Left renal pelvis (tissue), 4 donors: ENCODE measurements at places on chromosomes 16 and 17.

- DNase-seq, result no peak
Measured at GRCh38 chr17:27771586-27771985, 28.7 kb downstream of the NOS2 start.

GRCh38 chr17:32314636-32315035 is 27.3 kb downstream of the C17orf75 start:
- DNase-seq, result no peak

GRCh38 chr17:78591263-78591671 is 14.1 kb upstream of the DNAH17 start:
- DNase-seq, result no peak

- no peak for DNase-seq
Measured at GRCh38 chr16:4046221-4046620, 70.0 kb downstream of the ADCY9 start.

GRCh38 chr16:71576971-71577370 is at the start of gene TAT:
Gene TAT, minus strand, starts transcription at chr16:71577092. Its CDS starts 677 bp downstream, at chr16:71576415.
- no peak for DNase-seq

- no peak for DNase-seq
Measured at GRCh38 chr17:28734712-28735241, 6.2 kb downstream of the NEK8 start.

GRCh38 chr16:70749681-70750601 is 51.0 kb downstream of the VAC14 start:
- DNase-seq, result no peak

- DNase-seq, result no peak
Measured at GRCh38 chr17:51014129-51014528, 106.5 kb downstream of the SPAG9 start.

DNA sequence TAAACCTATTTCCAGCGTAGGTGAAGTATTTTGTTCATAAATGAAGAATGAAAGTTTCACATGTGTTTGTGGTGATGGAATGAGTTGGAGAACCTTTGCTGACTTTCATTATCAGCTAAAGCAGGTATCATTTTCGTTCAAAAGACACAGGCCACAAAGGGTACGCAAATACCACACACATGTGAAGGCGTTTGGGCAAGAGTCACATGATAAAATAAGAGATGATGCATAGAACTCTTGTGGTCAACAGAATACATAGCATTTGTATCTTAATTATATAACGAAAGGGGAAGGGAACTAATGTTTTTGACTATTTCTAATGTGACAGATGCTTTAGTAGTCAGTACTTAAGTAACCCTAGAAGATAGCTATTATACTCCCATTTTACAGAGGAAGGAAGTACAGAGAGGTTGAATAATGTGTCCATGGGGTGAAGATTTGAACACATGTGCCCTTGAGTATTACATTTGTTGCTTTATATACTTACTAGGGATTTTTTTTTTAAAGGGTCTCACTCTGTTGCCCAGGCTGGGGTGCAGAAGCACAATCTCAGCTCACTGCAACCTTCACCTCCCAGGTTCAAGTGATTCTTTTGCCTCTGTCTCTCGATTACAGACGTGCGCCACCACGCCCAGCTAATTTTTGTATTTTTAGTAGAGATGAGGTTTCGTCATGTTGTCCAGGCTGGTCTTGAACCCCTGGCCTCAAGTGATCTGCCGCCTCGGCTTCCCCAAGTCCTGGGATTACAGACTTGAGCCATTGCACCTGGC is 4.8 kb downstream of the RPA1 start:
- no peak for DNase-seq

DNA sequence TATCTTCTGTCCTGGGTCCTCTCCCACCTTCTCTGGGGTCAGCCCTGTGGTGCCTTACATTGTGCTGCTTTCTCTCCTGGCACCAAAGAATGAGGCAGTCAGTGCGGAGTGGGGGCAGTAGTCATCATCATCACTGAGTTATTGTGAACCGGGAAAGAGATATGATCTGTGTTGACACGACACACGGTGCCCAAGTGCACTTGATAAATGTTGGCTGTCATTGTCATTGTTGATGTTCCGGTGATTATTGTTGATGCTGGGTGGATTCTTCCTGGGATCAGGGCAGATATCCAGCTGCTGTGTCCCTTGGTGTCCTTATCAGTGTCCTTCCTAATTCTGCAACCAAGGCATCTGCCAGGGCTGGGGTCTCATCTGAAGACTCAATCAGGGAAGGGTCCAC is 121.7 kb downstream of the ABCC6 start:
- DNase-seq, result no peak

DNA sequence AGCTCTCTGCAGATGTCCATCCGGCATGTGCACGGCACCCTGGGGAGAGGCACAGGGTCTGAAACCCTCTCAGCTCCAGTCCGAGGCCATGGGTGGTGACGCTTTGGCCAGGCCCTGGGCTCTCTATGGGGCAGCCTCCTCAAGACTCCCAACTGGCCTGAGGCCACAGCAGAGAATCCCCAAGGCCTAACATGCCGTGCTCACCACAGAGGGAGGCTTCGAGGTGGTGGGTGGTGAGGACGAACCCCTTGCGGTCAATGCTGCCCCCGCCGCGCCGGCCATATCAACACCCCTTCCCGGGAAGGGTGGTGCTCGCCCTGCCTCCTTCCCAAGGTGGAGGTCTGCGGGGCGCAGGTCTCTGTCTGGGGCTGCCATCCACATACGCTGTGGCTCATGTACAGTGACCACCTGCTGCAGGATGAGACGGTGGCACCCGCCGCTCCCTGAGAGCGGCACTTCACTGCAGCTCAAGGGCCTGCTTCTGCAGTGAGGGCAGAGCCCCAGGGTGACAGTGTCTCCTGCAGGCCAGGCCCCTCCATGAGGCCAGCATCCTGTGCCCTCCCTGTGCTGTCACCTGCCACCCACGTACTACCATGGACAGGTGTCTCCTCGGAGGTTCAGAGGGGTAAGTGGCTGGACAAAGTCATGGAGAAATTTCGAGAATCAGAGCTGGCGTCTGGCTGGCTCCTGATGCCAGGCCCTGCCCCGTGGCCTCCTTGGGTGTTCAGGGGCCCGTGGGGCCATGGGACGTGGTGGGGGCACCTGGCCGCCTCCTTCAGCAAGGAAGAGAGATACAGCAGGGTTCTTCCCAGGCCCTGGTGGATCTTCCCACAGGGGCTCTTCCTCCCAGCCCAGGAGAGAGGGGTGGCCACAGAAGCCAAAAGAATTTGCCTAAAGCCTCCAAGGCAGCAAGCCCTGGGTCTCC is 54.6 kb upstream of the ACSF3 start:
- no peak for DNase-seq

GRCh38 chr17:34291721-34292348 is 6.3 kb downstream of the CCL11 start:
- no peak for DNase-seq

DNA sequence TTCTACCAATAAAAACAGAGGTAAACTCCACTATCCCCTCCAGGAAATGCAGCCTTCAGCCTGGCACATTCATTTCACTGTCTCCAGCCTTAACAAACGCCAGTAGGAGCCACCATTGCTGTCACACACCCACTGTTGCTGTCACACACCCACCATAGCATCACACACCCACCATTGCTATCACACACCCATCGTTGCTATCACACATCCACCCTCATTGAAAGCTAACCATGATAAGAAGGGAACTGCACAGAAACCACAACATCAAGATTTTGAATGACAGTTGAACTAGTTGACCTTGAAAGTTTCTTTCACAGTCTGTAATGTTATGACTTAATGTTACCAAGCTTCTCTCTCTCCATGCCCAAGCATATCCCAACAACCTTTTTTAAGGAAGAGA is 38.1 kb downstream of the SHCBP1 start:
- no peak for DNase-seq

DNA sequence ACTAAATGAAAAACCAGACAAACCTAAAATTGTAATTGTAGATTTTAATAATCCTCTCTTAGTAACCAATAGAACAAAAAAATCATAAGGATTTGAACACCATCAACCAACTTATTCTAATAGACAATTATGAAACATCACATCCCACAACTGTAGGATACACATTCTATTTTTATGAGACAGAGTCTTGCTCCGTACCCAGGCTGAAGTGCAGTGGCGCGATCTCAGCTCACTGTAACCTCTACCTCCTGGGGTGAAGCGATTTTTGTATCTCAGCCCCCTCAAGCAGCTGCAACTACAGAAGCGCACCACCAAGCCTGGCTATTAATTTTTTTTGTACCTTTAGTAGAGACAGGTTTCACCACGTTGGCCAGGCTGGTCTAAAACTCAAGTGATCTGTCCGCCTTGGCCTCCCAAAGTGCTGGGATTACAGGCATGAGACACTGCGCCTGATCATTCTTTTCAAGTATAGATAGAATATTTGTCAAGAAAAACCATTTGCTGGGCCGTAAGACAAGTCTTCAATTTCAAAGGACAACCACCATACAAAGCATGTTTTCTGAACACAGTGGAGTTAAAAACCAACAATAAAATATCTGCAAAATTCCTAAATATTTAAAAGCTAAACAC is 49.8 kb downstream of the CREBBP start:
- DNase-seq, result no peak

- DNase-seq, result no peak
Measured at GRCh38 chr17:8447799-8448198, 12.1 kb downstream of the NDEL1 start.

DNA sequence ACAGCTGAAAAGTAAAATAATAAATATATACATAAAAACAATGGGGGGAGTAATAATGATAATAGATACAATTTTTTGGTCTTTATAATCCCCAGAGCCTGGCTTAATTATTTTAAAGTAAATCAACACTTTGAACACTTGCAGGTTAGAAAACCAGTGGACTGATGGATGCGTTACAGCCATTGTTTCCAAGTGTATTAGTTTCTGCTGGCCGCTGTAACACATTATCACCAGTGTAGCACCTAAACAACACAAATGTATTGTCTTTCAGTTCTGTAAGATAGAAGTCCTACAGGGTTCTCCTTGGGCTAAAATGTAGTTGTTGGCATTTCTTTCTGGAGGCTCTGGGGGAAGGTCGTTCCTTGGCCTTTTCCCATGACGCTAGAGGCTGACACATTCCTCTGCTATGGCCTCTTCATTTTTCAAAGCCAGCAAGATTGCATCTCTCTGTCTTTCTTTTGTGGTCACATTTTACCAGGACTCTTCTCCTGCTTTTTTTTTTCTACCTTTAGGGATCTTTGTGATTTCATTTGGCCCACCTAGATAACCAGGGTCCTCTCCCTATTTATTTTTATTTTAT is 116.8 kb downstream of the WWOX start:
- no peak for DNase-seq

DNA sequence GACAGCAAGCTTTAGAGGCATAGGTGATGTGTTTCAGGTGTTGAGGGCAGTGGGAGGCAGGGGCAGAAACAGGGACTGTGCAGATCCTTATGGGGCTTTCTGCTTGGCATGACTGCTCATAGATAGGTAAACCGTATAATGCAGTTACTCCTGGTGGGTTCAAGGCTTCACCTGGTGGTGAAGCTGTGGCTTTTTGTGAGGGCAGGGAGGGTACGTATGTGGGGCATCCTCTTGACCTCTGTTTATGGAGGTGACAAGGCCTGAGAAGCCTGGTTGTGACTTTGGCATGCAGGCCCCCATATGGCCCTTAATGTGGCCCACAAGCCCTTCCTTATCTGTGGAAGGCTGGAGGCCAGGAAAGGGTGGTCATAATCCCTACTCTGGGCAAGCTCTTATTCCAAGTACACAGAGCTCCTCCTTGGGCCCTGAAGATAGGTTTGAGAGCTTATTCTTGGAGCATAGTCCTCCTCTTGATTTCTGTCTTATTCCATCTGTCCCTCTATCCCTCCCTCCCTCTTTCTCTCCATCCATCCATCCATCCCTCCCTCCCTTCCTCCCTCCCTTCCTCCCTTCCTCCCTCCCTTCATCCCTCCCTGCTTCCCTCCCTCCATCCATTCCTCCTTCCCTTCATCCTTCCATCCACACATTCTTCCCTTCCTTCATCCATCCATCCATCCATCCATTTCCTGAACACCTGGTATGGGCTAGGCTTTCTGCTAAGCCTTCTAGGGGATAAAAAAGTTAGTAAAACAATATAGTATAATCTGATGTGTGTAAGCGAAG is 1.3 kb upstream of the CCL16 start:
- DNase-seq, result no peak

- DNase-seq, result no peak
Measured at GRCh38 chr17:37399265-37399803, 7.3 kb downstream of the ACACA start.

- DNase-seq, result no peak
Measured at GRCh38 chr17:57257895-57258851, 1.9 kb downstream of the MSI2 start.

DNA sequence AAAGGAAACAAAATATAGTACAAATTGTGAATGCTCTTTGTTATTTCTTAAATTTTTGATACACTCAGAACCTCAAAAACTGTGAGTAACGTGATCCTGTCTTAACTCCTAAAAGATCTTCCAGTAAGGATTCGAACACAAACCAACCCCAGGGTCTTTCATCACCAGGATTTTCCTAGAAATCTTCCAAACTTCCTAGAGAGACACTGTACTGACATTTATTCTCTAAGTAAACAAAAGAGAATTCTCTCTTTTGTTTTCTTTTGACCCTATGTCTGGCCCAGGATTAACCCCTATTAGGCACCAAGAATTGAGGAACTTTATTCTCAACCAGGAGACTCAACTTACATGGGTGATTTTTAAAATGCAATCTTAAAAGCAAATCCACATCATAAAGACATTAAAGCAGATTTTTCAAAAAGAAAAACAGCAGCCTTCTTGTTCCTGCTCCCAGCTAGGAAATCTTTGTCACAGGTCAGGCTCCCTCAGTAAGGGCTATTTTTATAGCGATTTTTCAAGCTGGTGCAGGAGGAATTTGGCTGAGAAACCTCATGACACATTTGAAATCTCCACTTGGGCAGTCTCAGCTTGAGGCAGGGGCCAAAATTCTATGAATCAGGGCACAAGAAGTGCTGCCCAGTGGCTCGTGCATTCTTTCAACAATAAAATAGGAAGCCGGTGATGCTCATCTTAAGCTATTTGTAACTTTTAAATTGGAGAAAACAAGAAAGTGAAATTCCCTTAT is 6.2 kb upstream of the SMG1 start:
- DNase-seq, result no peak

- no peak for DNase-seq
Measured at GRCh38 chr16:1071561-1072225, 854 bp upstream of the SSTR5 start.

- no peak for DNase-seq
Measured at GRCh38 chr16:19817122-19817521, 67.5 kb downstream of the GPRC5B start.
